H4 (cell line): ENCODE measurements at places on chromosomes 6 and 20. TPM values are rescaled to one million over a fixed set of nuclear protein-coding genes. Genes with fewer than 3 reads are reported as not detected.

- peak; percentile 3 for DNase-seq
These were observed 687 bp downstream of the SLC35A1 start for GRCh38 chr6:87473419-87473903.

GRCh38 chr6:136604928-136605510 lies 54.8 kb upstream of the MAP7 start:
- no peak for DNase-seq

GTPBP2 gene
- total RNA-seq, result 51.4 and 52.9 TPM in 2 replicates

PLAGL1 gene
- 9.8 and 18.5 TPM in 2 replicates for total RNA-seq

- no peak for DNase-seq
These were observed 738.2 kb downstream of the CD109 start for GRCh38 chr6:74434171-74434570.

DNA sequence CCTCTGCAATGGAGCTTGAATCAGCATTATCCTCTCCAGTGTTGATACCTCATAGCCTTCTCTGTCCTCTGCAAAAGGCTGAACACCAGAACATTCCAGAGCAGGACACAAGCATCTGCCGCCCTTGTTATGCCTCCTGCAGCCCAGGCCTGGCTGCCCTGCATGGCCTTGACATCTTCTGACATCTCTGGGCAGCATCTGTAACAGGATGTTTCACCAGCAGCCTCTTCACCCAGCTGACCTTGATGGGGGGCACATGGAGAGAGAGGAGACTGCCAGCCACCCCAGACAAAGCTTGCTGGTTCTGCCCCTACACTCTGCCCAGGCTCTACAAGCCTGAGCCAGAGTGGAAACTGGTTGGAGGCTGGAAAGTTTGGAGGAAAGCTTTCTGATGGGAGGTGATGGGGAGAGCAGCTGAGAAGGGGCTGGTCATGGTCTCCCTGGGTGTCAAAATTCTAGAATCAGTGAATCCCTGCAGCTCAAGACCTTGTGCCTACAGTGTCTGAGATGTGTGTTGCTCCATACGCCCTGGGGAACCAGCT lies 145.1 kb downstream of the MRPL14 start:
- no peak for DNase-seq

- peak; percentile 9 for DNase-seq
These were observed 6.4 kb downstream of the EYA4 start for GRCh38 chr6:133247581-133247980.
